ENCODE measurements at places on chromosomes 11 and 22.

DNA sequence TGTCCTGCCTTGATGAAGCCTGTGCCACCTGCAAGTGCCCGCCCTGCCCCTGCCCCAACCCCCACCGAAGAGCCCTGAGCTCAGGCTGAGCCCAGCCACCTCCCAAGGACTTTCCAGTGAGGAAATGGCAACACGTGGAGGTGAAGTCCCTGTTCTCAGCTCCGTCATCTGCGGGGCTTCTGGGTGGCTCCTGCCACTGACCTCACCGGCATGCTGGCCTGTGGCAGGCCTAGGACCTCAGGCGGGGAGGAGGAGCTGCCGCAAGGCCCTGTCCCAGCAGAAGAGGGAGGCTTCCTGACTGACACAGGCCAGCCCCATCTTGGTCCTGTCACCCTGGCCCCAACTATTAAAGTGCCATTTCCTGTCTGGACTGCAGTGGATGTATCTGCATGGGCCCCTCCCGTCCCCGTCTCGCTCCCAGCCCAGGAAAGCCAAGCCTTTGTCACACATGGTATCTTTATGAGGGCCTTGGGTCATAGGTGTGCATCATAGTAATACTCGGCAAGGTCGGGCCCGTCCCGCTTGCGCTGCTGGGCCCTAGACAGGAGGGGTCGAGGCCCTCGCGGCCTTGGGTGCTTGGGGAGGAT is 882 bp downstream of the FREY1 start:
- DNase-seq = no peak

DNA sequence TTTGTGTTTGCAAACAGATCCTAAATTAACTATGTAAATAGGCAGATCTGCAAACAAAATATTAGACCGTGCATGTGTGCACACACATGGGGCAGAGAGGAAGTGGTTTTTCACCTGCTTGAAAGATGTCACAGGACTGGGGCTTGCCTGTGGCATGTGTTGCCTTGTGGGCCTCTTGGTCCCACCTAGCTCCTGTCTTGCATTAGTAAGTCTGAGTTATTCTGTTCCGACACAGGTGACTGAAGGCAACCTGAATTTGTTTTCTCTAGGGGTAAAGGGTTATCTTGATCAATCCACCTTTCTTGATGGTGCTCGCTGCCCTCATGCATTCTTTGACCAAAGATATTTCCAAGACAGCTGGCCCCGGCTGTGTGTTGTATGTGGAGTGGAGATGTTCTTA is 667.5 kb downstream of the NTM start:
- DNase-seq = no peak

- no peak for DNase-seq
Measured at GRCh38 chr11:22903782-22904181, 43.5 kb upstream of the CCDC179 start.

- no peak for DNase-seq
Measured at GRCh38 chr11:107851704-107852310, 6.8 kb downstream of the SLC35F2 start.

DNA sequence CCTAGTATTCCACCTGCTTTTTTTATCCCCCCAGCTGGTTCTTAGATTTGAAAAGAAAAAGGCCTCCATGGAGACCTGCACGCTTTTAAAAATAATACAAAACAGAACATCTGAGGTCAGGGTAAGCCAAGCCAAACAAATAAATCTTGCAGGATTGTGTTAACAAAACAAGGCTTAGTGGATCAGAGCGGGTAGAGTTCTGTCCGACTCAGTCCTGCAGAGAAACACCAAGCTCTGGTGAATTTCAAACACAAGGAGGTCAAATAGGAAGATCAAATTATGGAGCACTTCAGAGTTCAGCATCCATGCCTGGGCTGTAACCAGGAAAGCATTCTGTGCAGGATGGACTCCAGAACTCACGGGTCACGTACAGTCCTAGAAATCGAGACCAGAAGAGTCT is 86.9 kb downstream of the SYN3 start:
- DNase-seq = peak; percentile 26

- peak; percentile 4 for DNase-seq
Measured at GRCh38 chr22:28230671-28231070, 311.6 kb upstream of the PITPNB start.

- peak; percentile 20 for DNase-seq
Measured at GRCh38 chr11:94638301-94638901, 71.2 kb downstream of the PIWIL4 start.

DNA sequence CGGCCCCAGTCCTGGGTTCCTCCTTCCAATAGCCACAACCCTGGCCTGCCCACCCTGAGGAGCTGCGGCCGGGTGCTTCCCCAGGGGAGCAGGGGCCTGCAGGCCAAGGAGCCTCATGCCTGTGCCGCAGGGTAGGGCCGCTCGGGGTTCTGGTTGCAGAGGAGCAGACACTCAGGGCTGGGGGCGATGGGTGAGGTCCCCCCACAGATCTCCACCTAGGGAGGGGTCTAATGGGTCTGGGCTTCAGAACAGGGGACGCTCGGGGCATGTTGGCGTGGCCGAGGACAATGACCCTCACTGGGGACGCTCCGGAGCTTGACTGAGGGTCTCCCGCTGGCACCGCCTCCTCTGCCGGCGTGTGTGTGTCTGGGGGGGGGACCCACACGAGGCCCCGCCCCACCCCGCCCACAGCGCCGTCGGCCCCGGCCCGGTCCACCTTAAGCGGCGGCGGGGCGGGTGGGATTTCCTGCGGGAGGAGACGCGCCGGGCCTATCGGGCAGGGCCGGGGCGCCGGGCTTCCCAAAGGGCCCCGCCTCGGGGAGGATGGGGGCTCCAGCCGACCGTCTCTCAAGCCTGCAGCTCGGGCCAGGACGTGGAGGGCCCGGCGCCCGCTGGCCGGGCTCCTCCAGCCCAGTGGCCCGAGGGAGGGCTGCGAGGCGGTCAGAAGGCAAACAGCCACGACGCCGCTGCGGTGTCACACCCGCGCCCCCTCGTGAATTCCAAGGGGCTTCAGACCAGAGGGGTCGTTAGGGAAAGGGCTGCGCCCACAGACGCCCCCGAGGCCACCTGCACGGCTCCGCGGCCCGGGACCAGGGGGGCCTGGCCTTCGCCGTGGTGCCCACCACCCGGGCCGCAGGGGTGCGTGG is 640 bp upstream of the ZDHHC8 start:
- peak; percentile 92 for DNase-seq

GRCh38 chr11:1780700-1781592 is 17.2 kb upstream of the CTSD start:
- DNase-seq = no peak

- DNase-seq = no peak
Measured at GRCh38 chr11:124405581-124405980, 6.8 kb upstream of the OR8B3 start.

DNA sequence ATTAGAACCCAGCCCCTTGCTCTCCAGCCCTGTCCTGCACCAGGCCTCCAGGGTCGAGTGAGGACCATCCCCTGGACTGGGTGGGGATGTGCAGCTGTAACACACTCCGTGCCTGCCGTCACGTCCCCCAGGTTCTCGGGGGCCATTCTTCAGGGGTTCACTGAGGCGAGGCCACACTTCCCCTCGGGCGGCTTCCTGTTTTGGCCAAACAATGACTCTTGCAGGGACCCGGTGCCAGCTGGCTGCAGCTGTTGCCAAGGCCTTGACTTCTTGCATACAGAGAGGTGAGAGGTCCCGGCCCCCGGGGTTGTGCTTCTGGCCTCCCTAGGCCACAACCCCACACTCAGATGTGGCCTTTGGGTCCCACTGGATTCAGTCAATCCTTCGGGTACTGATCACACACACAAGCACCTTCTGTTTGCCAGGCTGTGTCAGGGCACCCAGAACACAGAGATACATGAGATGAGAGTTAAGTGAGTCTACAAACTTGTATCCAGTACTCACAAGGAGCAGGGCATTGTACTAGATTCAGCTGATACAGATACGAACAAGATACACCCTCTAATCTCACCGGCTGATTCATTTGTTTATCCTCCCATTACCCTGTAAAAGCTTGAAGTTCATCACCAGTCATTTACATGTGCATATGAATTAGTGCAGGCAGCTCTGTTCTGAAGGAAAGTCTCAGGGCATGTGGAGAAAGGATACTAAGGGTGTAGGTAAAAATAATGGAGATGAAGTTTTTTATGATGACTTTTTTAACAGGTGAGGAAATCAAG is 32.9 kb downstream of the LRRC32 start:
- DNase-seq = no peak

- peak; percentile 62 for DNase-seq
Measured at GRCh38 chr11:27124514-27125264, 84.1 kb downstream of the BBOX1 start.

- DNase-seq = peak; percentile 9
Measured at GRCh38 chr11:48210052-48210451, 6.6 kb upstream of the OR4B1 start.

GRCh38 chr11:96026310-96026709 is 102.4 kb upstream of the MTMR2 start:
- DNase-seq = no peak

- no peak for DNase-seq
Measured at GRCh38 chr22:18905540-18906409, at the start of gene DGCR6. DGCR6 (plus strand) TSS chr22:18906320; CDS start chr22:18906375, 55 bp downstream.

DNA sequence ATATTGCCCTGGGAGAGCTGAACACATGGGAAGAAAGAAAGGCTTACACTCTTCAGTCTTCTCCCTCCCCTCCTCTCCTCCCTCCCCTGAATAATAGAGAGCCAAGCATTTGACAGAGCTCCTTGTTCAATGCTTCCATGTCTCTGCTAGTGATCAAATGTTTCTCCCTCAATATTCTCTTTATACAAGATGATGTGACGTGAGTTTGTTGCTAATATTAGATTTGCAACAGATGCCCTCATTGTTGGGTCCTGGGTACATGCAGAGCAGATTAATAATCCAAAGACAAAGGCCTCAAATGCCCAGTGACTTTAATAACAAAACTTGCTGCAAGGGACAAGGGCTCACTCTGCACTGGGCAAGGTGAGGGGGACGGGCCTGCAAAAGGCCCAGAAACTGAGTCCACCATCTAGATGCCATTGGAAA is 7.1 kb upstream of the ENDOD1 start:
- DNase-seq = no peak

DNA sequence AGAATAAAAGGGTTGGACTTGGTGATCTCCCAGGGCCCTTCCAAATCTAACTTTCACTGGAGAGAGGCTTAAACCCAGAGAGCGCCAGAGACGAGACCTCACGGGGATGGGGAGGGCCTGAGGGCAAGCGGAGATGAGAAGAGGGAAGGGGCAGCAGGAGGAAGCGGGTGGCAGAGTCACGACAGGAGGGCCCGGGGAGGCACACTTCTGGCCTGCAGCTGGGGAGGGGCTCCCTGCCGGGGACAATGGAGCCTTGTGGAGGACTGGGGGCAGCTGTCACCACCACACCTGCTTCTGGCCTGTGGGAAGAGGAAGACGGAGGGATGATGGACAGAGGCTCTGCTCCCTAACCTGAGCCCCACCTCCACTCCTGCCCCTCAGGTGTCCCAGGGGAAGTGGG is 40.2 kb downstream of the PDE2A start:
- no peak for DNase-seq

DNA sequence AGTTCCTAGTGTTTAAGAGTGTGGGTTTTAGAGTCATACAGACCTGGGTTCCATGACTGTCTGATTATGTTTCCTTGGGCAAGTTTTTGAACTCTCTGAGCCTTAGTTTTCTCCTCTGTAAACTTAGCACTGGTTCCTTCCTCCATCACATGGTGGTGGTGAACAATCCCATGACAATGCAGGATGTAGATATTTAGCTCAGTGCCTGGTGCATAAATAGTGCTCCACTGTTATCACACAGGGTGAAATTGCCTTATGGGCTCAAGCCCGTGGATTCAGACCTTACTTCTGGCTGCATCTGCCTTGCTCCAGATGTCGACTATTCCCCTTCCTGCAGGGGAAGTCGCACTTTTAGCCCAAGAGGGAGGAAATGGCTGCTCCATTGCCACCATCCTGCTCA is 62.7 kb downstream of the LDLRAD3 start:
- DNase-seq = no peak

- no peak for DNase-seq
Measured at GRCh38 chr11:18956630-18957029, 17.4 kb upstream of the MRGPRX1 start.

DNA sequence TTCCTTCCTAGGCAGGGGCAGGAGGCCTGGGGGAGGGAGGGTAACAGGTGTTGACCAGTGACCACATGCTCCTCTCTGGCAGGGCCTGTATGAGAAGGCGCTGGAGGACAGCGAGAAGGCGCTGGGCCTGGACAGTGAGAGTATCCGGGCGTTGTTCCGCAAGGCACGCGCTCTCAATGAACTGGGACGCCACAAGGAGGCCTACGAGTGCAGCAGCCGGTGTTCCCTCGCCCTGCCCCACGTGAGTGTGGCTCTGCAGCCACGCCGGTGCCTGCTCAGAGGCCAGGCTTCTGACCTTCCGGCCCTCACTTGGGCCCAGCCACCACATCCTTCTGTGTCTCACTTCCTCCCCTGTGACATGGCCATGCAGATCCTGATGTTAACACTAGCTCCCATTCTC is 25.8 kb downstream of the ZC3H7B start:
- no peak for DNase-seq

- DNase-seq = peak; percentile 89
Measured at GRCh38 chr11:67351275-67352005, 1.9 kb downstream of the POLD4 start.

- no peak for DNase-seq
Measured at GRCh38 chr11:2474059-2474901, 29.5 kb downstream of the KCNQ1 start.

DNA sequence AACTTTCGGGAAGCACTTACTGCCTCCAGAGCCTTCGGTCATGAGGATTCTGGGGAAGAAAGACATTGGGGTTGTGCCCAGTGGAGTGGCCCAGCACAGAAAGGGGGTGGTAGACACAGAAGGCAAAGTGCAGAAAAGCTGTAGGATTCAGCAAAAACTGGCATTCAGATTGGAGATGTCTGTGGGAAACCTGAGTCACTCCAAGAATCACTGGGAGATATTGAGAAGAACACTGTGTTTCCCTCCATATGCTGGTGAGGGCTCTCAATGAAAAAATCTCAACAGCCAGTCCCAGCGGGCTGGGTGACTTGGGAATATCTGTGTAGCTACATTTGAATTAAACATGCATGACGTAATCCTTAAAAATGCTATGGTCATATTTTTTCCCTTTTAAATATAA is 61.2 kb upstream of the RCN1 start:
- DNase-seq = no peak

- DNase-seq = no peak
Measured at GRCh38 chr22:50548921-50549790, 3.5 kb downstream of the KLHDC7B start.

GRCh38 chr11:109606256-109606655 is 184.3 kb downstream of the C11orf87 start:
- no peak for DNase-seq

DNA sequence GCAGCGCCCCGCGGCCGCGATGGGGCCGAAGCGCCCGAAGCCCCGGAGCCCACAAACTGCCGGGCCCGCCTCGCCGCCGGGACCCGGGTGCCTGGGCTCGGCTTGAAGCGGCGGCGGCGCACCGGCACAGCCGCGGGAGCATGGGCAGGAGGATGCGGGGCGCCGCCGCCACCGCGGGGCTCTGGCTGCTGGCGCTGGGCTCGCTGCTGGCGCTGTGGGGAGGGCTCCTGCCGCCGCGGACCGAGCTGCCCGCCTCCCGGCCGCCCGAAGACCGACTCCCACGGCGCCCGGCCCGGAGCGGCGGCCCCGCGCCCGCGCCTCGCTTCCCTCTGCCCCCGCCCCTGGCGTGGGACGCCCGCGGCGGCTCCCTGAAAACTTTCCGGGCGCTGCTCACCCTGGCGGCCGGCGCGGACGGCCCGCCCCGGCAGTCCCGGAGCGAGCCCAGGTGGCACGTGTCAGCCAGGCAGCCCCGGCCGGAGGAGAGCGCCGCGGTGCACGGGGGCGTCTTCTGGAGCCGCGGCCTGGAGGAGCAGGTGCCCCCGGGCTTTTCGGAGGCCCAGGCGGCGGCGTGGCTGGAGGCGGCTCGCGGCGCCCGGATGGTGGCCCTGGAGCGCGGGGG is 346 bp downstream of the FJX1 start:
- DNase-seq = peak; percentile 84
